ENCODE measurements at places on chromosomes 12 and 14.

DNA sequence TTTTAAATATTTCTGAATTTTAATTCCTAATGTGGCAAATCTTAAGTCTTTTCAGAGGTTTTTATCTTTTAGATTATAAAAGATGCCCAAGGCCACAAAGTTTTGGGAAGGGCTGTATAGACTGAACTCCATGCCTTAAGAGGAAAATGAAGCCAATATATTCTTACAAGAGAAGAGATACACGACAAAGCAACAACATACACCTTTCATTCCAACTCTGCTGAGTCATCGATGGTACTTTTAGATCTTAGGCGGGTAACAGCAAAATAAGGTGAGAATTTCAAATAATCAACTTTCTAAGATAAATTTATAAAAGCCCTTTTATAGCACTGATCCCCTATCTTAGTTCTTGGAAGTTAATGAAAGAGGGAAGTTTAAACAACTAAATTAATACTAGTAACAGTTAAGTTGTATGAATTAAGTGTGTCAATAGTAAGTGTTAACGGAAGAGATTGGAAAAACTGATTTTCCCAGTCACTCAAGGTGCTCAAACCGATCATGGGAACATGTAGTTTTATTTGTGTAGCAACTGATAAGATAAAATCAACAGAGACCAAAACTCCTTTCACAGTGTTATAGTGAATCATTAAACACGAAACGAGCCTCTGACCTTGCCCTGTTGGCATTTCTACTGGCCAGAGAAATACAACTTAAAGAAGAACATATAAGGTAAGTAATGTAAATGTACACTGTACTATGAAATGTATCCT, 18.8 kb upstream of the PIK3C2G start:
- no peak for DNase-seq

DNA sequence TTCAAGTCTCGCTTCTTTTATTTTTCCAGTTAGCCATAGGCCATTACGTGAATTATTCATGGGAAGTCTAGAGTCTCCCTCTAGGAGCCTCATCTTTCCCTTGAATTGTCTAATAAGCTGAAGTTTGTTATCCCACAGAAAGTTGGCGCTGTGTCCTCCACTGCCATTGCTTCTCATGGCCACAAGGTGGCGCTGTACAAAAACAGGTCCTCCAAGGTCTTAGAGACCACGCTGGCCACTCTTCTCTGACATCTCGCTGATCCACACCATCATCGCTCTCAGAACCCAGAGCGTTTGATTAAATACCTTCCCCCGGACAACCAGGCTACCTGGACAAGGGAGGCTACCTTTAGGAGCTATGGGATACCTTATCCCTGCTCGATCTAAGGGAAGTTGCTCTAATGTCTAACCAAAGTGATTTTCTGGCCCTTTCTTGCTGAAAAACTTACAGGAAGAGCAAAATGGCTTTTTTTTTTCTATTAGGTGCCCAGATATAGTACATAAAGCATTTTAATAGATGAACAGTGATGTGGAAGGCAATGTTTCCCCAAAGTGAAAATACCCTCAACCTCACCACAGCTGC, 110.0 kb downstream of the CCDC60 start:
- no peak for DNase-seq

DNA sequence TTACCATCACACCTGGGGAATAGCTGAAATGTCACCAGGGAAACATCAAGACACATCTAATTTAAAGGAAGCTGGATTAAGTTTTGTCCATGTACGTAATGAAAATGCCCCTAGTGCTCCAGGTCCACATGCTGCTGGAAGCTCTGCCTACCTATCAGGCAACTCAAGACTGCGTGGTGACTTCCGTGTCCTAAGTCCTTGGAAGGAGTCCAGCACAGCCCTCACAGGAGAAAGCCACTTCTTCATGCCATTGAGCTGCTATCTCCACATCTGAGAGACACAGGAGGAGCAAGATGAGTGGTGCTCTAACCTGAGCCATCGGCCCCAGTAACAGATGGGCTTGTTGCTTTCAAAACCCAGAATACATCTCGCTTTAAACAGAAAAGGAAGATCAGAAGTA, 316.4 kb downstream of the DPF3 start:
- no peak for DNase-seq

- DNase-seq: no peak
Observed at GRCh38 chr12:43884683-43885410, 49.0 kb downstream of the TMEM117 start.

DNA sequence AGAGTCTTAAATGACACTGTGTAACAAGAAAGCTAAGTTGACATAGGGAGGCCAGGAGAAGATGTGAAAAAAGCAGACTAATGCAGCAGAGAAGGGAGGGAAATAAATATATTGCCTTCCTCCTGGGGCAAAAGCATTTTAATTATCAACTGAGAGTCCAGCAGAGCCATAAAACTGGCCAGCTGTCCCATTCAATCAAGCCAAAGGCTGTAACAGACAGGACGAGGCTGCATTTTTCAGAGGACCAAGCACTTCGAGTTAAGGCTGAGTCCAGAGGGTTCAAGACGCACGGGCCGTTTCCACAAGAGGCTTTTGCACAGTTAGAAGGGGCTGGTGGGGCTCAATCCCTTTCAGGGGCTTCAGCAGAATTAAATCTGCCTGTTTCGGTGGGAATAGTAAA, 20.4 kb downstream of the MAP3K9 start:
- no peak for DNase-seq

GRCh38 chr14:57189070-57189469, 79.6 kb downstream of the EXOC5 start:
- no peak for DNase-seq

- DNase-seq: no peak
Observed at GRCh38 chr12:66739266-66739665, 60.4 kb upstream of the GRIP1 start.

DNA sequence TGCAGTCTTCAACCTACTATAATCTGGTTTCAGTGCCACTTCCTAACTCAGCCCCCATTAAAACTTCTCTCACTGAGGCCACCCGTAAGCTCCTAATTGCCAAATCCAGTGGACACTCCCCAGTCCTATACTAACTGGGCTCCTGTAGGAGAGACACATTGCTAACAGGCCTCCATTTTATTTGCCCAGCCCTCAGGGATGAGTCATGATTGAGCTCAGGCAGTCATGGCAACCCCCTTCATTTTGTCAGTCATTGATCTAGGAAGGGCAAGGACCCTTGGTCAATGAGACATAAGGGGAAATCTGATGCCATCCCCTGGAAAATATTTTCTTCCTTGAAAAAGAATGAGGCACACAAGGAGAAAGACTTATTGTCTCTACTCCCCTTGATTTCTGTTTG, 70.1 kb upstream of the HIF1A start:
- no peak for DNase-seq

- DNase-seq: no peak
Observed at GRCh38 chr14:65256714-65257113, 154.4 kb upstream of the MAX start.

DNA sequence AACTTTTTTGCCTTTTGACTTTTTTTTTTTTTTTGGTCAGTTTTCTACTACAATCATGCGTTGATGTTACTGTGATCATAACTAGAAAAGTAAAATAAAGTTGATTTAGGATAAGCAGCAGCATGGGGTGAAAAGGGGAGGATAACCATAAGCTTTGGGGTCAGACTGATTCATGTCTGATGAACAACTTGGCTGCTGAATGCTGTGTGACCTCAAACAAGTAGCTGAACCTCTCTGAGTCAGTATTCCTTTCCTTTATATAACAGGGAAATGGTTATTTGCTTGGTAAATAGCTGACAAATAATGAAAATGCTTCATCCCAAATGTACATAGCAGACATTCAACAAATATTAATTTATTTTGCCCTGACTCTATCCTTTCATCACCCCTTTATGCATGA, 413.0 kb downstream of the VRK1 start:
- DNase-seq: no peak

GRCh38 chr14:51019089-51019488, 74.8 kb upstream of the PYGL start:
- DNase-seq: no peak

- no peak for DNase-seq
Observed at GRCh38 chr12:90129366-90130030, 420.9 kb upstream of the ATP2B1 start.

DNA sequence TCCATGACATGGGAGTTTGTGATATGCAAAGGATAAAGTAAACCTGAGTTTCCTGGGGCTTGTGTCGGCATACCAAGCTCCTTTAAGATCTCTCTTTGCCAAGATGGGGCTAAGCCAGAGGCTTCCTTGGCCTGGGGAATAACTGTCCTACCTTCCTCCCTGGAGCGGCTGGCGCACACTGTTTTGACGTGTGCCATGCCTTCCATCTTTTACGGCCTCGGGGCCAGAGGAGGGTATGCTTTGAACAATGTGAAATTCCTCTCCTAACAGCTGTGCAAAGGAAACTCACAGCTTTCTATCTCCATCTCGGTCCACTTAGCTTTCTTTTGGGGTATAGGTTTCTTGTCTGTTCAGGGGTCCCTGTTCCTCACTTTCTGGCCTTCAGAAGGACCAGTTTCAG, 55.2 kb downstream of the NTF3 start:
- no peak for DNase-seq

DNA sequence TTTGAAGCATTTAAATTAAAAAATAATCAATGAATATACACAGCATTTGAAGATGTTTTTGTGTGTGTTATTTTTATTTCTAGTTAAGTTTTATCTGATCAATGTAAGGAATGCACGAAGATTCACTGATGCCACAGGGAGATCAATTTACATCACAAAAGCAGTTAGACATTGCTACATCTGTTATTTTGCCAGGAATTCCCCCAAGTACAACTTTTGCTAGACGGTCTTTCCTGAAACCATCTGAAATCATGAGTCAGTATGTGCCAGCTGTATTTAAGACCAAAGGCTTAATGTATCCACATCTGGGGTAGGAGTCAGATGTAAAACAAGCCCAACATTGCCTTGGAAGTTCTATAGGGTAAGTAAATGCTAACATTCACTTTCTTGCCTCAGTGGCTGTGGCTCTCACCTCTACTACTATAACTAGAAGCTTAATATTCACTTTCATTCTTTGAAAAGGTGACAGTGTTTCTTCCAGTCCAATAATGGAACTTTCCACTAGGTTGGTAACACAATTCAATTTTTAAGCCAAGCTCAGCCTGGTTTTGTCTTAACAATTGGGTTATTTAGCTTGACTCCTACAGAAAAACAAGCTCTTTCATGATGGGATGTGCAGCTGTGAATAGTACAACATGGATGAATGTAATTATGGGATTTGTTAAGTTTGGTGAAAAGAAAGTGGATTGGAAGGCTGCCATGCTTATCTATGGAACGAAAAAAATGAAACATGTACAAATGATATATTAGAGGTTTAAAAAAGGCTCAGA, 385.4 kb upstream of the TMEM132C start:
- DNase-seq: no peak

GRCh38 chr14:28746247-28746646, 20.3 kb upstream of the FOXG1 start:
- DNase-seq: no peak

DNA sequence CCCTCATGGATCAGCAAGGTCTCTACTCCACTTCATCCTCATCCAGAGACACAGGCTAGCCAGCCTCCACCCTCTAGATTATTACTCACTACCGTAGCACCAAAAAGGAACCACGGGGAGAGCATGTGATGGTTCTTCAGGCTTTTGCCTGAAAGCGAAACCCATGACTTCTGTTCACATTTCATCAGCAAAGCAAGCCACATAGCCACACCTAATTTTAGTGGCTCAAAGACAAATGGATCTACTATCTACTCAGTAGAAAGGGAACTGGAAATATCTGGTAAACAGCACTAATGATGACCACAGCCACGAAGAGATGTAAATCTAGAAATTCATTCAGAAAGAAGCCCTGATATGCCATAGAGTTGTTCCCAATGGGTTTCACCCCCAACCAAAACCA, 51.4 kb downstream of the VCPKMT start:
- no peak for DNase-seq

- no peak for DNase-seq
Observed at GRCh38 chr12:89151536-89151935, 200.8 kb downstream of the DUSP6 start.

GRCh38 chr14:103898711-103899110, 29.5 kb upstream of the TDRD9 start:
- DNase-seq: no peak

DNA sequence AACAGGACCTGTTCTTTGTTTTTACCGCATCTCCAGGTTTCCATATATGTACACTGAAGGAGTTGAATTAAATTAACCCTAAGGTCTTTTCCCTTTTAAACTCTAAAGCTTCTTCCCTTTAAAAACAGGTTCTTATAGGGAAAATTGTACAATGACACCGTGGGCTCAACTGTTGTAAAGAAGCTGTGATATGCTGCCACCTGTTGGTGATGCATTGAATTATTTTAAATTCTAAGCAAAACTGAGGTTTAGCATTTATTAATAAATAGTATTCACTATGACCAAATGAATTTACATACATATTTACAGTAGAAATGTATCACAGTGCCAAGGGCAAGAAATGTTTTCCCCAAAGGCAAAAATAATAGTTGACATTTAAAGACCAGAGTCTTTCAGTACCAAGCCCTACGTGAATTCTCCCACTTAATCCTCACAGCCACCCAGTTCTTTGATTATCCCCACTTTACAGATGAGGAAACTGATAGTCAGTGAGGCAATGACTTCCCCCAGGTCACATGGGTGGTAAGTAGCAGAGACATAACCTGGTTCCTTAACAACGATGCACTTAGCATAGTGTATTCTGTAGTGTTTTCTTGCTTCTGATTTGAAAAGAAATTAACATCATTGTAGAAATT, 35.7 kb upstream of the TMEM263 start:
- DNase-seq: peak; percentile 25

DNA sequence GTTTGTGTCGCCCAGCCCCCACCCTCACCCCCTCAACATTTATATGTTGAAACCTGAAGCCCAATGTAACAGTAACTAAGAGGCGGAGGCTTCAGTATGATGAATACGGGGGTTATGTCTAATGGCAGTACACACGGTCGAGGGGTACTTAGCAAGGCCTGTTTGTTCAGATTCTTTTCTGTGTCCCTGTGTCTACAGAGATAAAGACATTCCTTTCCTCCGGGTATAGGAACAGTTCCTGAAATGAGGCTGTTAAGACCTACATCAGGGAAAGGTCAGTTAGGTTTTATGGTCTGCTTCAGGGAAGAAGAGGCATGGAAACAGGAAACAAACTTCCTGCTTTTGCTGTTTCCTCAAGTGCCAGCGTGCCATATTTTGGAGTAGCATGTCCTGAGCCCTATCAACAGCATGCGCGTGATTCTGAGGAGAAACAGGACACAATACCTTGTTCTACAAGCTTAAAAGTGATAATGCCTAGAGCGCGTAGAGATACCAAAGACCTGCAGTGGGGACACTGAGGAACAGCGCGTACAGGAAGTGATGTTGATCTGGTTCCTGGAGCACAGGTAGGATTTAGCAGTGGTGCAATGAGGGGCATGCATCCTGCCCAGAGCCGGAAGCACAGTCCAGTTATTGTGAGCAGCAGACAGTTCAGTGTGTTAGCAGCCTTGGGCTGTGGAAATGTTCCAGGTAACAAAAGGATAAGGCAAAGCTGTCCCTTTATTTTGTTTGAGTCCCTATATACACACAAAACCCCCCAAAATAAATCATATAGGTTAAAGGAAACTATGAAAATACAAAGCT, 47.2 kb downstream of the FGD4 start:
- no peak for DNase-seq
